NCI-H460 (cell line): ENCODE measurements at places on chromosomes 12 and 14.

- DNase-seq: no peak
Measured at GRCh38 chr14:88045705-88046104, 40.8 kb downstream of the GPR65 start.

DNA sequence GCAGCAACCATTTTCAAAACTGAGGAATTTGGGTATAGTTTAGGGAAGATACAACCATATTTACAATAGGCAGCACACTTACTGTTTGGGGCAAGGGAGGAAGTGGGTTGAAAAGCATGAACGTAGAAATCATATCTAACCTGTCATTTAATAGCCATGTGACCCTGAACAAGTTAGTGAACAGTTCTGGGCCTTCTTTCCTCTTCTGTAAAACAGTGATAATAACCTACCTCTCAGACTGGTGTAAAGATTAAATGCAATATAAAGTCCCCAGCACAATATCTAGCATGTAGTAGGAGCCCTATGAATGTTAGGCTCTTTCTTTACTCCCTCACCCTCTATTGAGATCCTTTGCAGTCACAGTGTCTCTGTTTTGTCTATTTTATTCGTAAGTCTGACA, 33.5 kb downstream of the A2ML1 start:
- DNase-seq: no peak

DNA sequence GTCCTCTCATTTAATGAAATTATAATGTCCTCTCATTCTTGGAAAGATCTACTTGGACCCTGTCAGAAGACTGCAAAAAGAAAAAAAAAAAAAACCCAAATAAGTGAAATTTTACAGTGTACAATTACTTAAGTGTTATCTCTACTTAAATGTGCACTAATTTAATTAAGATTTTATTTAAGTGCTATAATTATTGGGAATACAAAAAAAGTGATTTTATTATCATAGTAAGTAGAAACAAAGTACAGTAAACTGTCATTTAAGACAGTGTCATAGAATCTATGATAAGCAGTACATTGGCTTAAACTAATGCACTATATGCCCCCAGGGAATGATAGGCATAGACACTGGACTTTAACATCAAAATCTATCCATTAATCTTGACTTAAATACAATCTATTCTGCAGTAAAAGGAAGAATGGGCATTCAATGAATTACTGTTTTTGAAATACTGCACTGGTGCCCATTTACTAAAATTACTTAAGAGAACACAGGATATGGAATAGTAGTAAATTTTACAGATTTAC, 23.3 kb downstream of the INSM2 start:
- no peak for DNase-seq

DNA sequence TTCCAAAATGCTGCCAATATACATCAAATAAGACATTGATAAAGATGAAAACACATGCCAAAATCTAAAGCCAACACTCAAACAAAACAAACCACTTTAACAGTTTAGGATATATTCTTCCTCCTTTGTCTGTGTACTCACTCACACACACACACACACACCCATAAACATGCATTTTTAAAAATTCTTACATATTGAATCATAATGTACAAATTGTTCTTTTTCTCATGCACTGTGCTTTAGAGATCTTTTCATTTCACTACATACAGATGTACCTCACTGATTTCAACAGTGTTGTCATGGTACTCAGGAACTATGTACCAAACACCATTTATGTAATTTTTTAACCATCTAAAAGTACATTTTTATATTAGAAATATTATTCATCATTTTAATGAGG, 9.5 kb upstream of the RERG start:
- DNase-seq: no peak

- no peak for DNase-seq
Measured at GRCh38 chr14:31268216-31268615, 60.6 kb upstream of the HECTD1 start.

DNA sequence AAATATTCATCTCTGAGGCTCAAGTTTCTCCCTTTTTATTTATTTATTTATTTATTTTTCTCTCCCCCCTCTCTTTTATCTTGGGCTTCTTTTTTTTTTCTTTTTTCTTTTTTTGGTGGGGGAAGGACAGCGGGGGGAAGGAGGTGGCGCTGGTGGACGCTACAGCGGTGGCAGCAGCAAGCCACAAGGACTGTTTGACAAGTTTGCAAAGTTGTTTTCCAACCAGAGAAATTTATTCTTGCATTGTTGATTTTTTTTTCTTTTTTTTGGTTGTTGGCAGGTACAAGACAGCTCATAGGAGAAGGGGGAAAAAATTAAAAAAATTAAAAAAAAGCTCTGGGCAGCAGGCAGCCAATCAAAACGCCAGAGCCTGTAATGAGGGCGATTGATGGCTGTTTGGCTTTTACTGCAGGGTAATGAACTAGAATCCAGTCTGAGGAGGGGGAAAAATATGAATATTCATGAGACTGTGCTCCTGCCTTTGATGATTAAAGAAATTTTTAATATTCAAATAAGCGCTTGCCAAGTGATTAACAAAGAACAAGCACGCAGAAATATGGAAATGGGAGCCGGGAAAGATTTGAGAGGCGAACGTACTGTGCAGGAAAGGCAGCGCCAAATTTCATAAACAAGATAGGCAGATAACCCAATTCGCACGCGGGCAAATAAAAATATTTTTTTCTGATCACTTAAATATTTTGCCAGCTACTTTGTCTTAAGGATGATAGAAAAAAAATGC, 36.2 kb downstream of the BCL11B start:
- no peak for DNase-seq

DNA sequence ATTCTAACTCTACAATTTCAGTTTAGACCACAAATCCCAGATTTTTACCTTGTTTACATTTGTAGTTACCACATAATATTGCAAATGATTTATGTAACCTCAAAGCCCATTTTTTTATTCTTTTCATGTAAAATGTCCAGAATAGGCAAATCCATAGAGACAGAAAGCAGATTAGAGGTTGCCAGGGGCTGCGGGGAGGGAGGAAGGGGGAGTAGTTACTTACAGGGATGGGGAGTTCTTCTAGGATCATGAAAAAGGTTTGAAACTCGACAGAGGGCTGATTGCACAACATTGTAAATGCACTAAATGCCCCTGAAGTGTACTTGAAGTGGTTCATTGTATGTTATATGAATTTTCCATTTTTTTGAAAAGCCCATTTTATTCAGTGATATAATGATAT, 66.5 kb downstream of the PPP2R5C start:
- no peak for DNase-seq

- no peak for DNase-seq
Measured at GRCh38 chr14:91985008-91985407, 37.5 kb upstream of the FBLN5 start.

DNA sequence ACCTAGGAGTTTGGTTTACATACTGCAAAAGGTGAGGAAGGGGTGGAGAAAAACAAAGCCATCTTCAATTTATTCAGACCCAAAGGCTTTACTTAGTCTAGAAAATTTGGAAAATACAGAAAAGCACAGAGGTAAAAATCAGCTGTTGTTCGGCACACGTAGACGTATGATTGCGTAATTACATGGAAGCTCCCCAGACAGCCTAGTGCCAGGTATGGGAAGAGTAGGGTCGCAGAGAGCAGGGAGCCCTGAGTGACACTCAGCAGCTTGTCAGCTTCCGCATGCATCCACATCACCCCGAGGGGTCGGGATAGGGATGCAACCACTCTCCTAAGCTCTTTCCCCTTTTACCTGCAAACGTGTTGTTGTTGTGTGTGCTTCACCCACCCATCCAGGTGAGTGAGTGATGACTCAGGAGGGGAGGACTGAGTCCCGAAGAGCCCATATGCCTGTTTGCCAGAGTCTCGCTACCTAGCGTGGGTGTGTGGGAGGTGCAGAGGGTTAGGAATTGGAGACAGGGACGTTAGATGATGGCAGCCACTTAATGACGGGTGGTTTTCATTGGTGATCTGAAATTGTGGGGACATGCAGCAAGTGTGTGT, 20.1 kb downstream of the PIWIL1 start:
- no peak for DNase-seq

- no peak for DNase-seq
Measured at GRCh38 chr12:20497707-20498106, 129.4 kb downstream of the PDE3A start.

- DNase-seq: no peak
Measured at GRCh38 chr12:102317155-102317554, 119.5 kb upstream of the PMCH start.

- no peak for DNase-seq
Measured at GRCh38 chr12:57881475-57881874, 34.9 kb upstream of the CTDSP2 start.

GRCh38 chr14:76996563-76997146, 31.9 kb downstream of the IRF2BPL start:
- no peak for DNase-seq

- no peak for DNase-seq
Measured at GRCh38 chr14:70842851-70843462, 33.6 kb upstream of the MAP3K9 start.

- no peak for DNase-seq
Measured at GRCh38 chr12:71107936-71108335, 49.9 kb downstream of the TSPAN8 start.

- no peak for DNase-seq
Measured at GRCh38 chr12:29944269-29945000, 160.7 kb upstream of the TMTC1 start.

DNA sequence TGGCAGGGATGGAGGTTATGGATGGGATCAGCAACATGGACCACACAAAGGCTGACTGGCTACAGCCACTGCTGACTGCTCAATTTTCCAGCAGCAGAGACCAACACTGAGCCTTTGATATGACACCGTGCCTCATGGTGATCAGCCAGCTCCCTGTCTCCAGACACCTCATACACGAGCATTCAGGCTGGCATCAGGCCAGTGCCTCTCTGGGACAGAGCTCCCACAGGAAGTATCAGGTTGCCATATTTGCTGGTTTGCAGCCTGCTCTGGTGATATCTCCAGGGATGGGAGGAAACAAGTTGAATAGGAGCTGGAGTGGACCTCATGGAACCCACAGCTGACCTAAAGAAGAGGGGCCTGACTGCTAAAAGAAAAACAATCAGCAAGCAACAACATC, 471.2 kb upstream of the ATXN7L3B start:
- DNase-seq: no peak

- no peak for DNase-seq
Measured at GRCh38 chr12:131047789-131048610, 94.3 kb downstream of the ADGRD1 start.

- DNase-seq: no peak
Measured at GRCh38 chr14:68374682-68375081, 418.2 kb downstream of the ZFP36L1 start.

- DNase-seq: no peak
Measured at GRCh38 chr14:73862480-73862879, 10.8 kb downstream of the PTGR2 start.

DNA sequence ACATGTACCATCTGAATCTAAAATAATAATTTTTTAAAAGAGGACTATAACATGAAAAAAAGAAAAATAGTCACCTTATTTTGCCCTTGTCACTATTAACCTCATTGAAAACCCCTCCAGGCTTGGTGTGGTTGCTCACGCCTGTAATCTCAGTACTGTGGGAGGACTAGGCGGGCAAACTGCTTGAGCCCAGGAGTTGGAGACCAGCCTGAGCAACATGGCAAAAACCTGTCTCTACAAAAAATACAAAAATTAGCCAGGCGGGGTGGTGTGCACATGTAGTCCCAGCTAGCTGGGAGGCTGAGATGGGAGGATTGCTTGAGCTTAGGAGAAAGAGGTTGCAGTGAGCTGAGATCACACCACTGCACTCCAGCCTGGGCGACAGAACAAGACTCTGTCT, 126.3 kb upstream of the KRAS start:
- no peak for DNase-seq

DNA sequence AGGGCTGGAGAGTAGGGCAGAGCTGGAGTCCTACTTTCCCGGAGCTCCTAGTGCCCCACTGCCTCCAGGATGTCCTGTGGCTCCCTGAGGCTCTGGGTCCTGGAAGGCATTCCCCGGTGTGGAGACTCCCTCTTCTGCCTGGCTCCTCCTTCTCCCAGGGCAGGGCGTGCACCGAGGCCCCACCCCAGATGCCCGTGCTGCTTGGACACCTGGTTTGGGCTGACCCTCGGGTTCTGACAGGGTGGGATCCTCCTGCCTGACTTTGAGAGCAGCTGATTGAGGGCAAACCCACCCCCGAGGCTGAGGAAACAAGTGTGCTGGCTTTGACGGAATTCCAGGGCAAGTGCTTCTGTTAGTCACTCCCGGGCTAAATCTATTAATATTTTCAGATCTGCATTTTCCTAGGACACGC, 15.4 kb downstream of the TEAD4 start:
- no peak for DNase-seq

DNA sequence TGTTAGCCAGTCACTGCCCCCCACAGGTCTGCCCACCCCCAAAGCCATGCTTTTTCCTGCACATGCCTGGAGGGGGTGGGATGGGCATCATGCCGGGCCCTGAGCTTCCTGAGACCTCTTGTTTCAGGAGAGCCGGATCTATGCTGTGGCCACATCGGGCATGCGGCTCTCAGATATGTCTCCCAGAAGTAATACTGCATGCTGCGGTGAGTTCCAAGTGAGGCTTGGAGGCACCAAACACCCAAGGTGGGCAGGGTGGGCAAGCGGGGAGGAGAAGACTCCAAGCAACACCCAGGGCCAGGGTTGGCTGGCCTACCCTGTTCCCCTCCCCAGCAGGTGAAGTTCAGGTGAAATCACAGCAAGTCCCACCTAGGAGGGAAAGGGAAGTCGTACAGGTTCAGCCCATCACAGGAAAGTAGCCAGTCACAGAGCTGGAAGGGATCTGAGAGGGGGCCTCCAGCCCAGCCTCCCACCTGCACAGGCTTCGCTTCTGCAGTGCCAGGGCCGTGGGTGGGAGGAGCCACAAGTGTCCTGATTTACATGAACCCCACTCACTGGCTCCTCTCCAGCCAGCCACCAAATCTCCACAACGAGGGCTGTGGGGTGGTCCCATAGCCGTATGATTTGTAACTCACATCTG, 30.9 kb downstream of the PIGH start:
- no peak for DNase-seq

- DNase-seq: no peak
Measured at GRCh38 chr14:102683399-102684297, 91.2 kb downstream of the RCOR1 start.
